ENCODE measurements at places on chromosomes 6 and 20.
A peak's percentile ranks its signal among the peaks of the same experiment; 100 is the strongest.

DNA sequence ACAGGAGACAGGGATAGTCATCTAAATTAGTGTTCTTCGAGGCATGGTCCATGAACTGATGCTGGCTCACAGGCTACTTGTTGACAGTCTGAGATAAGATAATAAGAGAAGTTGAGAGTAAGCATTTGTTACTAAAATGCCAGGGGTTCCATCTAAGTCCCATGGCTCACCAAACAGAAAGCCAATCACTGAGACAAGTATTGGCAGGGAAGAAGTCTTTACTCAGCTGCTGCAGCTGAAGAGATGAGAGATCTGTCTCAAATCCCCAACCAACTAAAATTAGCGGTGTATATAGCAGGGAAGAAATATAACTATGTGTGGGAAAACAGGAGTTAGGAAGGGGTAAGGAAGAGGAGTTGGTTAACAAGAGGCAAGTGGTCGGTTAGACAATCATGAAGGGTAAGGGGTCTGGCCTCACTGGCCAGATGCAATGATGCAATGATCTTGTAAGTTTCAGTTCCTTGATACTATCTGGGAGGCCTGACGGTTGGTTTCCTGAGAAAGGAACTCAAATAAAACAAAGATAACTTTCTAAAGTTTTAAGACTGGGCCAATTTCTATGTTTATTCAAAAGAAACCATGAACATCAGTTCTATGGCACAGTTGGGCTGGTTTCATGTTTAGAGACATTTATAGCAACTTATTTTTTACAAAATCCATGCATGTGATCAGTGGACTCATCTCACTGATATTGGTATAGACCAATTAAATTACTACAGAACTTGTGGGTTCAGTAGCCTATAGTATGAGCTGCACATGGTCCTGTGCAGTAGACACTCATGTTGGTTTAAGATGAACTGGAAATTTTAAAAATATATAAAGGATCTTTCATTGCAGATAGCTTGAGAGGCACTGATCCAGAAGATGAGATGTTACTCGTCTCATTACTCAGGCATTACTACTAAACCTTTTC is 9.9 kb upstream of the HEBP2 start:
- no peak for DNase-seq

DNA sequence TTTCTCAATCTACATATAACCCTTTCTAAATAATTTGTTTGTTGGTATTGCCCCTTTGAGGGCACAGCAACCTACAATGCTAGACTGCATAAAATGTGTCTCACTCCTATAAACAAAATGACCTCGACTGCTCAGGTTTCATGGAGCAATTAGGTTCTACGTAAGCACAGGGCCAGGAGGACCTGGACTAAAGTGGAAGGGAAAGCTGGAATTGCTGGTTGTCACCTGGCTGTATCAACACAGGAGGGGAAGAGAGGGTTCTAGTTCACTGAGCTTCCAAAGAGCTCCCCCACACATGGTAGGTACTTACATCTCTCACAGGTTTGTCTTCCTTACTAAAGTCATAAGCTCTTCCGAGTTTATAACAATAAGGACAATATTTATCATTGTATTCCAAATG is 51.0 kb downstream of the NCOA6 start:
- no peak for DNase-seq

- peak; percentile 38 for DNase-seq
These were observed 96.0 kb downstream of the ADTRP start for GRCh38 chr6:11682561-11682975.

DNA sequence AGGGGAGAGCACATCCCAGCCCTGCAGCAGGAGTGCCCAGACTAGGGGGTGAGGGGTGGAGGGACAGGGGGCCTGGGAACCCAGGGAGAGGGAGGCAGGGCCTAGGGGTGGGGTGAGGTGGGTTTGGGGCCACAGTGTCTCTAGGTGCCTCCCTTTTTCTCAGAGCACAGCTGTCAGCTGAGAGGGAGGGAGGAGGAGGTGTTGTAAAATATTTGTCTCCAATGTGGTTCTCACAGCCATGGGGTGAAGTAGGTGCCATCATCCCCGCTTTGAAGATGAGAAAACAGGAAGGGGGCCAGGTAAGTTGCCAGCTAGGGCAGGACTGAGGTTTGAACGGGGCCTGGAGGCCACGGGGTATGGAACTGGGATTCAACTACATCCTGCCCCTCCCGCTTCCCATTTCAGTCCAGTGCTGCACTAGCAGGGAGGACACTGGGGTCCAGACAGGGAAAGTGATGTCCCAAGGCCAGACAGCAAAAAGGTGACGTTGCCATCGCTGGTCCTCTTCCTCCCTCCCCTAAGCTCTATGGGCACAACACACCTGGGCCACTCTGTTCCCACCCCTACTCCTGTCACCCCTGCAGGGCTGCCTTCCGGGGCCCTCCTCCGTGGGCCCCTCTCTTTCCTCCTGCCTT is 20.3 kb downstream of the PACSIN1 start:
- DNase-seq, result no peak

- peak; percentile 81 for DNase-seq
These were observed 116.6 kb downstream of the RNF144B start for GRCh38 chr6:18503593-18504231.
